ENCODE measurements at places on chromosomes 13 and 19.

- DNase-seq: no peak
These were observed 208.4 kb upstream of the RXFP2 start for GRCh38 chr13:31530922-31531321.

DNA sequence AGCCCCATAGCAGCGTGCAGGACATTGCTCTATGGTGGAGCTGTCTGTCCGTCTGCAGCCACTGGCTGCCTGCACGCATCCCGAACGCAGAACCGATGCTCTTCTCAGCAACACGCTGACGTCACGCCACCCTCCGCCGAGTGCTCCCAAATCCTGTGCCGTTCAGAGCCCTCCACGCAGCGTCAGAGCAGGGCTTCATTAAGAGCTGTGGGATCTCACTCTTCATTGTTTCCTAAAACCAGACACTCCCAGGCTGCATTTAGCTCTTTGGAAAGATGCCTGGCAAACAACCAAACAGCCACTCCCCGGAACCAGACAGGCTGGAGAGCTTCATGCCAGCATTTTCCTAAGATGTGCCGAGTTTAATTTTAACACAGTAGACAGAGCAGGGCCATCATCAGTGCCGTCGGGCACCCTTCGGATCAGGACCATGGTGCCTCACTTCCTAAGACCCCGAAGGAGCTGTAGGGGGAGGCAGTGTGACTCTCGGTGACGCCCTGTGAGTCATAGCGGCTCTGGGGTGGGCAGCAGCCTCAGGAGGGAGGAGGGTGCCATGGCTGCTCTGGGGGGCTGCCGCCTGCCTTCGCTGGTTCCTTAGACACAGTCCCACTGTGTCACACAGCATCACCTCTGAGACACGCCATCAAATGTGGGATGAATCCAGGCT lies 131.5 kb upstream of the MCF2L start:
- DNase-seq: no peak

DNA sequence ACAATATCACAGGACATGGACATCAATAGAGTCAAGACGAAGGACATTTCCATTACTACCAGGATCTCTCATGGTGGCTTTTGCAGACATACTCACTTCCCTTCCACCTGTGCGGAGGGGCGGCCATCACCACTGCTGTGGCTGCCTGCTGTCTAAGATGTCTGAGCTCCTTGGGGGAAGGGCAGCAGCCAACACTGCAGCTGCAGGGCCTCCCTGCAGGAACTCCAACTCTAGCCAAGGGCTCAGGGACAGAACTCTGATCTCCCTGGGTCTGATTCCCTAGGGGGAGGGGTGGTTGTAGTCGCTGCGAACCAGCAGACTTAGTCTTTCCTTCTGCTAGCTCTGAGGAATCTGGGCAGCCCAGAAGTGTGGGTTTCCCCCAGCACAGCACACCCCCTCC lies 78.9 kb upstream of the ANKRD10 start:
- DNase-seq: no peak

GRCh38 chr13:37348916-37349643 lies 243.6 kb upstream of the CSNK1A1L start:
- no peak for DNase-seq

DNA sequence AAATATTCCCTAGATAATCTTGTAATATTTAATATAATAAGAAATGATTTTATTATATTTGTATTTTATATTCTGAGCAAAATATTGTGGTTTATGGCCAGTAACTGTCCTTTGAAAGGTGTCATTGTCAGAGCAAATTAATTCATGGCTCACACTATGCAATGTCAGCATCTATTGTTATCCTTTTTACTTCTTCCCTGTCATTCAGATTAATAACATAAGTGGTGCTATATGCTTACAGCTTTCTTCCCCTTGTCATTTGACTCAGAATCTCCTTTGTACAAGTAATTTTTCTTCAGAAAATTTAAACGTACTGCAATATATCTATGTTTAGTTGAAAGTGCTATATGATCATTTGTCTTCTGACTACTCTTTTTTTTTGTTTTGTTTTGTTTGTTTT lies 1738.2 kb upstream of the MIR17HG start:
- no peak for DNase-seq

GRCh38 chr13:38366954-38367645 lies 17.4 kb downstream of the UFM1 start:
- no peak for DNase-seq

GRCh38 chr19:19423322-19423721 lies 17.8 kb downstream of the GATAD2A start:
- DNase-seq: no peak

GRCh38 chr13:104625201-104625600 lies 1559.0 kb upstream of the SLC10A2 start:
- no peak for DNase-seq

DNA sequence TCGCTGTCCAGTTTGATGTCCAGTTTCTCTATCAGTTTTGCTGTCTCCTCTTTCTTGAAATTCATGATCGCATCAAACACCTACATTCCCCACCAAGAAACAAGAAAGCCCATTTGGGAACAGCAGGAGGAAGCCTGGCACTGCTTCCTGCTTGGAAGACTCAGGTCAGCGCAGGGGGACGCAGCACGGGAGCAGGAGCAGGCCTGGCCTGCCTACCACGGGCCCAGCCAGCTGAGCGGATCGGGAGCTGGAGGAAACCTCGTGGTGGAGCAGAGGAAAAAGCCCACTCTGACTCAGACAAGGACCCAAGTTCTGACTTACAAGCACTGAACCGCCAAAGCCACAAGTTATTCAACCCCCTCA lies 3.9 kb downstream of the EEF2 start:
- no peak for DNase-seq

GRCh38 chr19:39126312-39127187 lies 964 bp downstream of the PAK4 start:
- no peak for DNase-seq
